ENCODE measurements at places on chromosomes 7 and 10. TPM values are rescaled to one million over a fixed set of nuclear protein-coding genes. Genes with fewer than 3 reads are reported as not detected.

GRK5 gene
- total RNA-seq, result 21.8 TPM

COL17A1 gene
- not detected for total RNA-seq

NRCAM gene
- 0.50 TPM for total RNA-seq

GRID2IP gene
- 0.53 TPM for total RNA-seq

TSPAN12 gene
- total RNA-seq, result not detected

ORC5 gene
- total RNA-seq, result 20.3 TPM

GRCh38 chr7:66920256-66920655 lies 769 bp upstream of the TMEM248 start:
- peaks cover 21% of the 10 kb centered on the region for H3K4me1 ChIP-seq
- H3K4me3 ChIP-seq, result peak overlapping the region; percentile 100
- peaks cover 13% of the 10 kb centered on the region for H3K36me3 ChIP-seq
- no peak for DNase-seq
- H3K27me3 ChIP-seq, result no peaks in the 10 kb centered on the region
- H3K27ac ChIP-seq, result no peak overlapping the region

DNA sequence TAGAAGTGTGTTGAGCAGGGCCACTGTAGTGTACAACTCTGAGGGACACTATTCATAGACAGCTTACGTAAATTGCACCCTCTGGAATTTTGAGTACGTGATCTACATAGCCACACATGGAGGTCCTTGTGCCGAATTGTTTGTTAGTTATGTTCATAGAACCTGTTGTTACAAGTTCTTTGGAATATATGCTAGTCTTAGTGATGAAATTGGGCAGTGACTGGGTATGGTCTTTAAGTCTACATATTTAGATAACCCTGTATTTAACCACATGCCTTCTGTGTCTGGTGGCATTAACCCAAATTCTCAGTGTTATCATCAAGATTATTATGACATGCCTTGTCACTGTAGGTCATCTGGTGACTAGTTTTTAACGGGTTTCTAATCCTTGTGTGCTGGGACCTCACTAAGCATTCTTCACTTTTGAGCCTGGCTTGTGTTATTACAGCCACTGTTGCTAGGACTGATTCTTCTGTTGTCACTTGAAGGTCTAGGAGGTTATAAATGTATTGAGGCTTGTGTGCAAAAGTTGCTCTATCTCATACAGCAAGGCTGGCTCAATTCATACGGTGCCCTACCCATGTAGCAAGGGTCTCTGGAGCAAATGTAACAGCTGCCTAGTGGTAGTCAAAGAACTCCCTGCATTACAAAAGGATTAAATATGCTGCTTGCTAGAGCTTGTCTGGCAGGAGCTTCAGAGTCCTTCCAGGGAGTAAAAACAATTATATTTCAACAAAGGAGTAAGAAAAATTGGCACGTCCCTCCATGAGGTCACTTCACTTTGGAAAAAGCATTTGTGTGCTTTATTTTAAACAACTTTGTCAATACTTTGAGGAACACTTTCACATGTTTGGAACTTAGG lies 65.4 kb downstream of the CDK14 start:
- peaks cover 2% of the 10 kb centered on the region for H3K27me3 ChIP-seq
- H3K4me1 ChIP-seq, result no peaks in the 10 kb centered on the region
- no peak overlapping the region for H3K4me3 ChIP-seq
- no peak for DNase-seq

DNA sequence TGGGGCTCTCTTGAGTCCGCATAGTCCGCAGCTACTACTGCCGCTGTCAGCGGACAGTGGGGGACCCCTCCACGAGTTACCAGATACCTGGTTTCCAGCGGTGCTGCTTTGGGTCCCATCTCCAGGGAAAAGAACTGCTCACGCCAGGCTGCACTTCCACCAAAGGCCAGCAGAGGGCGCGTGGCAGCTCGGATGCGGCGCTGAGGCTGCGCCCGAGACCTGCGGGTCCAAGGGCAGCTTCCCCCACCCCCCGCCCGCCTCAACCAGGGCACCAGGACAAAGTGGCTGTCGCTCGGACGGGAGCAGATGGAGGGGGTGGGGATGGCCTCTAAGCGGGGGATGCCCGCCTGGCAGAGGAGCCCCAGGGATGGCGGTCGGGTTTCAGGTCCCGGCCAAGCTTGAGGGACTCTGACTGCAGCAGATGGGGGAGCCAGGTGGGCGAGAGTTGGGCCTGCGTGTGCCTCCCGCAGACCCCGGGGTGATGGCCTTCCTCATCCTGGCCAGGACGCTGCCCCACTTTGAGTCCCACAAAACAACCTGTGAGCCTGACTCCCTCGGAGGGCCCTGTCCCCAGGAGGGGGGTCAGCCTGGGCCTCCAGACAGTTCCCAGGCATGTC lies 23.8 kb upstream of the ZNF735 start:
- H3K4me3 ChIP-seq, result no peak overlapping the region
- no peaks in the 10 kb centered on the region for H3K36me3 ChIP-seq
- DNase-seq, result peak; percentile 37

DNA sequence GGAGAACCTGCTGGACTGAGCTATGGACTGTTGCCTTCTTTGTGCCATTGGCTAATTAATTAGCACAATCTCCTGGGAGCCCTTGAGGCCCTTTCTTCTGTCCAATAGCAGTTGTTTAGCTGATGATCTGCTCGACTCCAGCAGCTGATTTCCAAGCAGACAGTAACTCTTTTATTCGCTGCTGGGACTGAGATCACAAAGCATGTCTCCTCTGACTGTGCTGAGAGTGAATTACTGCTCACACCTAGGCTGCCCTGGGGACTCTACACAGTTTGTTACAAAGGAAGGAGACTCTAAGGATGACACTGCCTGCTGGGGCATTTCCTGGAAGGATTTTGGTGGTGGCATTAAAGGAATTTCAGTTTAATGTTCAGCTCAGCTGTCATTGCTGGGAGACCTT lies 31.4 kb downstream of the CASP7 start:
- DNase-seq, result no peak
- no peaks in the 10 kb centered on the region for H3K27me3 ChIP-seq
- H3K4me3 ChIP-seq, result no peak overlapping the region
- H3K4me1 ChIP-seq, result peaks cover 27% of the 10 kb centered on the region
- H3K36me3 ChIP-seq, result peaks cover 42% of the 10 kb centered on the region
